ENCODE measurements at places on chromosomes 16 and 17.

GRCh38 chr17:73991260-73991659 lies 212.2 kb upstream of the RPL38 start:
- DNase-seq, result no peak

- DNase-seq, result no peak
Observed at GRCh38 chr16:88459366-88460073, 6.4 kb downstream of the ZFPM1 start.

DNA sequence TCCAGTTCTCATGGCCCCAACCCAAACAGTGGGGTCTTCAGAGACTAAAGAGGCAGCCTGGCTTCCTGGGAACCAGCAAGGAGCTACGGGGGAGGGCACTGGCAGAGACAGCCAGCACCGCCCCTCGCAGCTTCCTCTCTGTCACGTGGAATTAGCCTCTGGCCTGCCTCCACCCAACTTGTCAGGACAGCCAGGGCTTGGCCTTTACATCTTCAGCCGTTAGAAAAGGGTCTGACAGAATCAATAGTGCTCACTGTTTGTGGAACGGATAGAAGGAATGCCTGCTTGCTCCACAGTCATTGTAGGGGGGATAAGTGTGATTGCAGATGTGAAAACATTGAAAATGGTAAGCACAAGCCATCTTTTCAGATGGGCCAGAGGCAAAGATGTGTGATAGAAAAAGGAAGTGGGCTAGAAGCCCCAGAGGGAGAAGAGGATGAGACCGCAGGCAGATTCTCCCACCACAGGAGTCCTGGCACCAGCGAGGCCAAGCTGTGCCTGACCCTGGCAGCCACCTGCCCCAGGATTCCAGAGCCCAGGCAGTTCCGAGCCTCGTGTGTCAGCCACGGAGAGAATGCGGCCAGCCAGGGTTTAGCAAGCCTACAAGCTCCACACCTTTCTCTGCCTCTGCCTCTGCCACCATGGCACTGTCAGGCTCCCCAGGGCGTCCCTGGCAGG lies 18.6 kb downstream of the GRIN2C start:
- DNase-seq, result peak; percentile 53

GRCh38 chr16:54605536-54606066 lies 319.0 kb upstream of the IRX3 start:
- DNase-seq, result no peak

- no peak for DNase-seq
Observed at GRCh38 chr17:2703606-2704005, 8.0 kb downstream of the CLUH start.

DNA sequence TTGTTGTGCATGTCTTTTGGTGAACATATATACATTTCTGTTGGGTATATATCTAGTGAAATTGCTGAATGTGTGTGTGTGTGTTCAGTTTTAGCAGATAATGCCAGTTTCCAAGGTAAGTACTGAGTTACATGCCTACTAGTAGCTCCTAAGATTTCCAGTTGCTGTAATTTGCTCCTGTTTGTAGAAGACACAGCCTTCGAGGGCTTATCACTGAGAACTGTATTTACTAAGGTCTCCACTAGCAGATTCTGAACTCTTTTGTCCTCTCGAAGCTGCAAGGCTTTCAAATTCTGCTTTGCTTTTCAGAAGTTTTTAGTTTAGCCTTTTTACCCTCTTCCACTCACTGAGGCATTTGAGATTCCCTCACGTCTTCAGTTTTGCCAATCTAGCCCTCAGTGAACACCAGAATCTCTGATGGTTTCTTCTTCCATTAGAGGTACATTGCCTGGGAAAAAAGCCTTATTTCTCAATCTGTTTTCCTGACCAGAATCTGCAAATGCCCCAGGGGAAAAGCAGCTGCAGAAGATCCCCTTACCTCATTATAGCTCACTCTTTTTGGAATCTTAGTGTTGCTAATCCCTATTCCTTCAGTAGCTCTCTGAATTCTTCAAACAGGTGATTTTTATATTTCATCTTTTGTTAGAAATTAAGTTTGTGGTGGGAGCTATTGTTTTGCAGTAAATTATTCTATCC lies 52.9 kb downstream of the NF1 start:
- DNase-seq, result no peak

- DNase-seq, result peak; percentile 94
Observed at GRCh38 chr16:12646490-12647274, 157.0 kb downstream of the CPPED1 start.

DNA sequence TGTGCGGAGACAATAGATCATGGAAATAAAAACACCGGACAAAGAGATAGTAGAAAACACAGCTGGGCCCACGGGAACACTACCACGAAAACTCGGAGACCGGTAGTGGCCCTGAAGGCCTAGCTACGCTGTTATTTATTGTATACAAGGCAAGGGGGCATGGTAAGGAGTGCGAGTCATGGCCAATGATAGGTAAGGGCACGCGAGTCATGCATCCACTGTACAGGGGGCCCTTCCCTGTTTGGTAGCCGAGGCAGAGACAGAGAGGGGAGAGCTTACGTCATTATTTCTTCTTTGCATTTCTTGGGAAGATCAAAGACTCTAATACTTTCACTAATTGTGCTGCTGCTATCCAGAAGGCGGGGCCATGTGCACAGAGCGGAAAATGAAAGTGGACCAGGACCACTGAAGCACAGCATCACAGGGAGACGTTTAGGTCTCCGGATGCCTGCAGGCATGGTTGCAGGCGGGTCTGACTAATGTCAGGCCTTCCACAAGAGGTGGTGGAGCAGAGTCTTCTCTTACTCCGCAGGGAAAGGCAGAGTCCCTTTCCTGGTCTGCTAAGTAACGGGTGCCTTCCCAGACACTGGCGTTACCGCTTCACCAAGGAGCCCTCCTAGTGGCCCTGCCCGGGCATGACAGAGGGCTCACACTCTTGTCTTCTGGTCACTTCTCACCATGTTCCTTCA lies 74.4 kb upstream of the ARL4D start:
- DNase-seq, result no peak

DNA sequence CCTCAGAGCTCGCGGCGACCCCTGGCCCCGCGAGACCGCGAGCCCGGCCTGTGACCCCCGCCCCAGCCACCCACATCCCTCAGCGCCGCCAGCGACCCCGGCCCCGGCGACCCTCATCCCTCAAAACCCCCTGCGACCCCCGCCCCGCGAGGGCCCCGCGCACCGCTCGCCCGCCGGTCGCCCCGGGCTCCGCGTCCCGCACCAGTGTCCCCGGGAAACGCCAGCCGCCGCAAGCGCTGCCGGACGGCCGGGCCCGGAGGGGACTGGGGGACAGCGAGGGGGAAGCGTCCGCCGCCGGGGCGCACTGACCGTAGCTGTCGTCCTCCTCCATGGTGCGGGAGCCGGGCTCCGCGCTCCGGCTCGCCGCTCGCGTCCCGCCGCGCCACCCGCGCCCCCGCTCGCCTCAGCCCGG lies at the start of gene CYTH1:
Gene CYTH1 (minus strand): TSS at position 381 of the 412 bp plus-strand sequence. CDS start 50 bp downstream, at position 331.
- no peak for DNase-seq

- DNase-seq, result no peak
Observed at GRCh38 chr17:68277807-68278206, 13.1 kb downstream of the SLC16A6 start.

GRCh38 chr16:69240331-69240730 lies 53.4 kb downstream of the SNTB2 start:
- DNase-seq, result no peak

DNA sequence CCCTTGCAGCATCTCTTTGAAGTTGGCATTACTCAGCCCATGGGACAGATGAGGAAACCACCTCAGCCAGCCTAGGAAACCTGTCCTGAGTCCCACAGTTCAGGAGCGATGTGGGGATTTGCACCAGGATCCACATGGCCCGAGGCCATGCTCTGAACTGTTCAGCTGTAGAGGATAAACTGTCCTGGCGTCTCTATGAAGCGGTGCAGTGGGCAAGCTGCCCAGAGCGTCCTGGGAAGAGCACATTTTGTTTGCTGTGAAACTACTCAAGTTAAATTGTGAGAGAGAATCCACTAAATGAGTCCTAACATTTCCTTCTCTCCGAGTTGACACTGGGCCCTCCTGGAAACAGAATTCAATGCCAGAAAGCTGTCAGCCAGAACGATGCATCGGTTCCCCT lies 276.6 kb upstream of the TNRC6C start:
- no peak for DNase-seq

DNA sequence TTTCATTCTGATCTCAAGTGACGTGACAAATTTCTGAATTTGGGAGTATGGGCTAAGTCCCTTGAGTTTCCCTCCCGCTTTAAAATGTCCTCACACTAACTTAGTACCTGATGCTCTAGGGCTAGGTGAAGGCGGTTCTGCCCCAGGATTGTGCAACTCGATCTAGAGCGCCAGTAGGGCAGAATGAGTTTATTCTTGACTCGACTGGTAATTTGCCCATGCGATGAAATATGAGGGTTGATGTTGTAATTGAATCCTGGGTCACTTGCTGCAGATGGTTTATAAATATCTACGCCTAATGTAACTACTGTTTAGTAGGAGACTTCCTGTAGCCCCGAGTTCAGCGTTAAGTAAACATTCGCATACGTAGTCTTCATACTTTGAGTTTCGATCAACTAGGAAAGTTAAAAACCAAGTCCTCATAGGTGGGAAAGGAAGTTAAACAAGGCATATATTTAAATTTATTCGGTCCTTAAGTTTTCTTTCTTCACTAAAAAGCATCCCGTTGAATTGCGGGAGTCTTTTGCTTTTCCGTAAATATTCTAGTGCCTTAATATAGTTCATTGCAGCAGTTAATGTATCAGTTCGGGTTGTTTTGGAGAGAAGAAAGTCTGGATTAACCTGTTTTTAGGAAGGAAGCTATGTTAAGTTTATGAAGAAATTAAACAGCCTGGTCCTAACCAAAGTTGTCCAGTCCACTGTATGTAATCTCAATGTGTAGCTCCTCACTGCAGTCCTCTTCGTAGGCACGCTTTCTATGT lies 1.6 kb downstream of the CTCF start:
- peak; percentile 14 for DNase-seq
